ENCODE measurements at places on chromosomes 3 and 15.

DNA sequence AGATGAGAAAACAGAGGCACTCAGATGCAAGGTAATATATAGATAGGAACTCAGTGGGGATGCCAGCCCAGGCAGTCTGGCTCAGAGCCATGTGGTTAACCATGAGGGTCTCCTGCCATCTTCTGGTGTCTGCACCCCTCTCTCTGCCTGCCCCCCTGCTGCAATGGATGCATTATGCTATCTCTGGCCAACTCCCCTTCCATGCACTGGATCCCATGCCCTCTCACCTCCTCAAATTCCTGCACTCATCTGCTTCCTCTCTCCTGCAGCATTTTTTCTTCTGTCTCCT, 163.2 kb downstream of the STT3B start:
- DNase-seq, result no peak

- DNase-seq, result no peak
These were observed 223.4 kb upstream of the CGNL1 start for GRCh38 chr15:57152666-57153539.

- no peak for DNase-seq
These were observed 9.4 kb downstream of the TP53BP1 start for GRCh38 chr15:43483297-43484128.

- DNase-seq, result no peak
These were observed 72.2 kb upstream of the ARNT2 start for GRCh38 chr15:80331886-80332406.

GRCh38 chr15:97045666-97046421, 715.3 kb downstream of the NR2F2 start:
- DNase-seq, result no peak

GRCh38 chr3:20320489-20320888, 134.5 kb upstream of the SGO1 start:
- DNase-seq, result no peak
